ENCODE measurements at places on chromosomes 1 and 21.
A peak's percentile ranks its signal among the peaks of the same experiment; 100 is the strongest.

DNA sequence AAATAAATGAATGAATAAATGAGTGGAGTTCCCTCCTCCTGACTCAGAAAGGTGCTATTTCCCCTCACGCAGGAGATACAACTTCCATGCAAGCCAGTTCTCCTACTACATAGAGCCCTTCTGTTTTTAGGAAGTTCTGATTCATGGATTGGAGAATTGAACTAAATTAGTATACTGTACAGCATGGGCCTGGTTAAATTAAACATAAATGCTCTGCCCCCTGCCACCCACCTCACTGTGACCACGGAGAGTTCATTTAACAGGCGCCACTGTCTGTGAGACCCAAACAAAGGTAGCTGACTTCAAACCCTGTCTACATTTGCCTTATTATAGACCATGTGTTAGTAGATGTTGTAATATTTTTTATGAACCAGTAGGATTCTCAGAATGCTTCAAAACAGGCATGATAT lies 9.1 kb upstream of the IRF2BP2 start:
- DNase-seq = no peak

GRCh38 chr1:161864577-161864976 lies 98.5 kb downstream of the ATF6 start:
- peak; percentile 25 for DNase-seq

DNA sequence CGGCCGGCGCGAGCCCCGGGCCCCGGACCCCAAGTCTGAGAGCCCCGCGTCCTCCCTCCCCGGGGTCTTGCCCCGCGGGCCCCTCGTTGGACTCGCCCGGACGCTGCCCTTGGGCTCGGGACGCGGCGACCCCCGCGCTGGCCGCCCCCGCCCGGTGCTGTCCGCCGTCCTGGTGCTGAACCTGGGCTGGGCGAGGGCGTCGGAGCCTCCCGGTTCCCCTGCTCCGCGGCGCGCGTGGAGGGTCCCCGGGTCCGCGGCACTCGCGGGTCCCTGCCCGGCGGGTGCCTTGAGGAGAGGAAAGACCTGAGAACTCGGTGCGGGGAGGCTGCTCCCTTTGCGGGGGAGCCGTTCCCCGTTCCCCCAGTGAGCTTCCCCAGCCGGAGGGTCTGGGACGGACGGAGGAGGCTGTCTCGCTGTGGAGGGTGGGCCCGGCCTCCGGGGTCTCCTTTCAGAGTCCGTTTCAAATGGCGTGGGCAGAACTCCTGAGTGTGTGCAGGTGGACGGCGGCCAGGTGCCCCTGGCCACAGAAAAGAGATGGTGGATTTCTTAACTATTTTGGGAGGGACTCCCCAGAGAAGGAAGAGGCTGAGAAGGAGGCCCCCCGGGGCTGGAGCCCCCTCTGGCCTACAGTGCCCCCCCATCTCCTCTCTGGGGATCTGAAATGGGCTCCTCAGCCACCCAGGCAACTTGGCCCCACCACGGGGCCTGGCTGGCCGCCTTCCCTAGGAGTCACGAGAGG lies 595 bp downstream of the GABRD start:
- no peak for DNase-seq

GRCh38 chr1:209876078-209876800 lies 48.5 kb downstream of the UTP25 start:
- no peak for DNase-seq

- no peak for DNase-seq
These were observed 9.3 kb downstream of the EFHD2 start for GRCh38 chr1:15418806-15419515.
